ENCODE measurements at places on chromosomes 6 and 20.

DNA sequence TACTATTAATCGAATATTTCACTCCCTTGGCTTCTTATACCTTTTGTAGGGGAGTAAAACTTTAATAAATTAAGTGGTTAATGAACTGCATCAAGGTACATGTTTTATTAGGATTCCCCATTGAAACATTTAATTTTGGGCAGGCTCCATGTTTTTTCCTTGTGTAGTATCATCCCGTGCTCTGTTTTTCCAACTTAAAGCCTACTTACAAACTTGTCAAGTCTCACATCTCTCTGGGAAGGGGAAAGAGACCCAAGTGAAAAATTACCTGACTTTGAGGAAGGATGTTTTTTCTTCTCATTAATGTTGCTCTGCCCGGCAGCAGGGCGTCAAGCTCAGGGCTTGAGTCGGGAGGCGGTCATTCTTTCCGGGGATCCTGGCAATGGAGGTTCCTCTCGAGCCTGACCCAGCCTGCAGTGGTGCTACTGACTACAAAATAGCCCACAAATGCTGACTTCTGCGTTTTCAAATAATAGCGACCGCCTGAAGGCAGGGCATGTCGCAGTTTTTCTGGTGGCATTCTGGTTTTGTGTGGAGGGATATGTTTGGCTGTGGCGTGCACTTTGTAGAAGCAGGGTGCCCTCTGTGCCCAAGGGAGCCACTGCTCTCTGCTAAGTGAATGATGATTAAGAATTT, 2.4 kb downstream of the DSP start:
- no peak for DNase-seq

GRCh38 chr6:100209323-100210136, 215.5 kb upstream of the MCHR2 start:
- DNase-seq: no peak

DNA sequence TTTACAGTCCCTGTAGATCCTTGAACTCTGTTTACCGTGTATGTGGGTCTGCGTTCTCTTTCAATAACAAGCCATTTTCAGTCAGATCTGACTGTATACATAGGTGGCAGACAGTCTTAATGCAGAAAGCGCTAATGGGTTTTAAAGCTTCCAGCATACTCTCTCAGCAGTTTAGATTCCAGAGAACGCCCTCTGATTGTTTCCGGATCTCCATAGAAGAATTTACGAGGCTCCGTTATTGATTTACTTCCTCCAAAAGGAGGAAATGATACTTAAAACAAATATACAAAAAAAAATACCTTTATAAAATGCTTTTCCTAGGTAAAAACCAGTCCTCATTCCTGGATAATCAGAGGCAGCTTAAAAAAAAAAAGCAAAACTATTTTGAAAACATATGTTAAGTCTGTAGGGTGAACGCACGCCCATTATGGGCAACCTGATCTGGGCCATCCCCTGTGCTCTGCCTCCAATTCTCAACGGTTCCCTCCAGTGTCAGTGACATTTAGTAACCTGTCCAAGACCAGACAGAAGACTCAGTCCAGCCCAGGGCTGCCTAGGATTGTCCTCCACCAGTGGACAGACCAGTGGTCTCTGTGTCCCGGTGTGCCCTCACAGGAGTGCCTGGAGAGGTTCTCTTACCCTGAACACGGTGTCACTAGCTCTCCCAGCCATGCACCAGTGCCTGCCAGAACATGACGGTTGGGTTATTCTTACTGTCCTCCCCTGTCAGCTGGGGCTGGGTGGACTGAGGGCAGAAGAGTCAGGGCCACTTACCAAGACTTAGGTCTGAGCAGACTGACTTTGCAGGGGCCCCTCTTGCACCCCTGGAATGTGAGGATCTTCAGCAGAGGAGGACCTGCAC, 217.3 kb downstream of the ARID1B start:
- no peak for DNase-seq

GRCh38 chr20:1652960-1653359, 4.6 kb downstream of the SIRPG start:
- no peak for DNase-seq

- DNase-seq: no peak
Observed at GRCh38 chr6:136304410-136304809, 14.8 kb upstream of the BCLAF1 start.

GRCh38 chr6:72559067-72559466, 62.8 kb upstream of the KCNQ5 start:
- no peak for DNase-seq

Data from mesothelial cell of epicardium (in vitro differentiated cells).